ENCODE measurements at places on chromosomes 11 and 22. TPM values are rescaled to one million over a fixed set of nuclear protein-coding genes. Genes with fewer than 3 reads are reported as not detected.

DNA sequence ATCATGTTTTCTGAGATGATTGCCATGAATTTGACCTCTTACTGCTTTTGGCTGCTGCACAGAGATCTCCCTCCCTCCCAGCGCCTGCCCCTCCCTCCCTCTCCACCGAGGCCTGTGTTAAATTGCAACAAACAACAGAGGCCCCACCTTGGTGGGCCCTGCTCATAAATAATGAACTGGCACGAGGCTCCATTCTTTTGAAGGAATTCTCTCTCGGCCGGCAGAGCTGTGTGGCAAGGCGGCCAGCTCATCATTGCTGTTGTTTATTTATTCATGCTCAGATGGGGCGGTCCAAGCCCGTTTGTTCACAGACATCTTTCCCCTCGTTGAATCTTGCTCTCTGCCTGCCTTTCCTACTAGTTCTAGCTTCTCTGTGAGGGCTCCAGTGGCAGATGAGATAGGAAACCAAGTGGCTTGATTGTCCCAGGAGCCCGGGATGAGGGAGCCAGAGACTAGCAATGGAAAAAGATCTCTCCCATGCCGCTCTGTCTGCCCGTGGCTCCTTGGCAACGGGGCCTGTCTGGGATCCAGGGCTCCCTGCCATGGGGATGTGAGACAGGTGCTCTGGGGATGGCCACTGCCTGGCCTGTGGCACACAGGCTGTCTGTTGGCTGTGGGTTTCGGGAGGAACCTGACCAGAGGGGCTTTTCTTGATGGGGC lies 192.6 kb downstream of the DSCAML1 start:
- DNase-seq = no peak

GRCh38 chr22:45212992-45213751 lies 27.5 kb downstream of the KIAA0930 start:
- DNase-seq = no peak

DNA sequence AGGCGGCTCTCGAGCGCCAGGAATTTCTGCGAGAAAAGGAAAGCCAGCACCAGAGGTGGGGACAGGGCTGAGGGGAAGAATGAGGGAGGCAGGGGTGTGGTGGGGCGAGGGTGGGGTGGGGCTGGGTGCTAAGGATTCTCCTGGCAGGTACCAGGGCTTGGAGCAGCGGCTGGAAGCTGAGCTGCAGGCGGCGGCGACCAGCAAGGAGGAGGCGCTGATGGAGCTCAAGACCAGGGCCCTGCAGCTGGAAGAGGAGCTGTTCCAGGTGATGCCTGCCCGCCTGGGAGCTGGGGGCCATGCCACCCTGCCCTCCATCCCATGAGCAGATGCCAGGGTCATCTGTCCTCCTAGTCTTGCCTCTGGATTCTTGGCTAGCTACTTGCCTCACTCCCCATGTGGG lies 9.4 kb downstream of the CCDC88B start:
- DNase-seq = no peak

DNA sequence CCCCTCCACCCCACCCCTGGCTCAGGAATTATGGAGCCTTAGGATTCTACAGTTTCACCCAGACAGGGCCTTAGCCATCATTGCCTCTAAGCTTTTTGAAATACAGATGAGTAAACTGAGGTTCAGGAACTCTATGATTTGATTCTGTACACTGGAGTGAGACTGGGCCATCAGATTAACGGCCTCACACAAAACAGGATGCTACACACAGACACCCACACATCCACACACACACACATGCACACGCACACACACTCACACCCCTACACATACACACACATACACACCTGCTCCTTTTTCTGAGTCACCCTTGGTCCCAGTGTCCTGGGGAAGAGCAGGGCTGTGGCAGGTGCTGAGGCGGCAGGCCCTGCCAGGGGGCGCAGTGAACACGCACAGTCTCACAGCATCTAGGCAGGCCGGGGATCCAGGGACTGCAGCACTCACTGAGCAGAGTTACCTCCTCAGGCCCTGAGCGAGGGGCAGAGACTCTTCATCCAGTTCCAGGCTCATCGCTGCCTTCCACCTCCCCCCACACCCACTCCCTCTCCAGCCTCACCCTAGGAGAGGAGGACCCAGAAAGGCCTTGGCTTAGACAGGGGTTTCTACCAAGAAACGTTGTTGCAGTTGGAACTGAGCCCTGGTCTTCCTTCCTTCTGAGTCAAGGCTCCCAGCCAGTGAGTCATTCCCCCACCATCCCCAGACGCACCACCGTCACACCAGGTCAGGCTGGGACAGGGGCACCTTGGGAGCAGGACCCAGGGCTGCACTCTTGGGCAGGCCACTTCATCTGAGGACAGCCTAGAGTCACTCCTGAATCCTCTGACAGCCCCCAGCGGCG lies 89.8 kb upstream of the PARVA start:
- DNase-seq = no peak

DNA sequence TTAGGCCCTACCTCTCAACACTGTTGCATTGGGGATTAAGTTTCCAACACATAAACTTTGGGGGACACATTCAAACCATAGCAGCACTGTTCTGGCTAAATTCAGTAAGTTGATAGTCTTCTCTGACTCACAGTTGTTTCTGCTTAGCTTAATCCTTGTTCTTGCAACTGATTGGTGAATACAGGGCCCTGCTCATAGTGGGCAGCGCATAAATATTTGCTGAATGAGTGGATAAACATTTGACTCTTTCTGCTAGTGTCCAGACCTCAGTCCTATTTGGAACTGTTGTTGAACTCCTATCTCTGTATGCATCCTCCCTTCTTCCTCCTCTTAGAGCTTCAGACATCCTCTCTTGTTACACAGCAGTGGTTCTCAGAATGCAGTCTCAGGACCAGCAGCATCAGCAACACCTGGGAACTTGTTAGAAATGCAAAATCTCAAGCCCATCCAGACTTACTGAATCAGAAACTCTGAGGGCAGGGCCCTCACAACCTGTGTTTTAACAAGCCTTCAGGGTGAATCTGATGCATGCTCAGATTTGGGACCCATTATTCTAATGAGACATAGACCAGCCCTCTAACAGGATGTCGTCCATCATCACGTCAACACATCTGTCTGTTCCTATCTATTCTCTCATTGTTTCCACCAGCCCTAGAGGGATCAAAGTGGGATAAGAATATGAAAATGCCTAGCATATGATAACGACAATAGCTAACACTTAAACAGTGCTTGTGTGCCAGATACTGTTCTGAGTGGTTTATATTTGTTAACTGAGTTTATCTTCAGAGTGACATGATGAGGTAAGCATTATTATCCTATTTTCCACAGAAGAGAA lies 22.3 kb downstream of the SPON1 start:
- no peak for DNase-seq

Gene APOL4
- total RNA-seq = 0.22 TPM

Gene IL17REL
- not detected for total RNA-seq

- DNase-seq = no peak
Observed at GRCh38 chr11:67073908-67074307, 17.3 kb downstream of the RHOD start.

DNA sequence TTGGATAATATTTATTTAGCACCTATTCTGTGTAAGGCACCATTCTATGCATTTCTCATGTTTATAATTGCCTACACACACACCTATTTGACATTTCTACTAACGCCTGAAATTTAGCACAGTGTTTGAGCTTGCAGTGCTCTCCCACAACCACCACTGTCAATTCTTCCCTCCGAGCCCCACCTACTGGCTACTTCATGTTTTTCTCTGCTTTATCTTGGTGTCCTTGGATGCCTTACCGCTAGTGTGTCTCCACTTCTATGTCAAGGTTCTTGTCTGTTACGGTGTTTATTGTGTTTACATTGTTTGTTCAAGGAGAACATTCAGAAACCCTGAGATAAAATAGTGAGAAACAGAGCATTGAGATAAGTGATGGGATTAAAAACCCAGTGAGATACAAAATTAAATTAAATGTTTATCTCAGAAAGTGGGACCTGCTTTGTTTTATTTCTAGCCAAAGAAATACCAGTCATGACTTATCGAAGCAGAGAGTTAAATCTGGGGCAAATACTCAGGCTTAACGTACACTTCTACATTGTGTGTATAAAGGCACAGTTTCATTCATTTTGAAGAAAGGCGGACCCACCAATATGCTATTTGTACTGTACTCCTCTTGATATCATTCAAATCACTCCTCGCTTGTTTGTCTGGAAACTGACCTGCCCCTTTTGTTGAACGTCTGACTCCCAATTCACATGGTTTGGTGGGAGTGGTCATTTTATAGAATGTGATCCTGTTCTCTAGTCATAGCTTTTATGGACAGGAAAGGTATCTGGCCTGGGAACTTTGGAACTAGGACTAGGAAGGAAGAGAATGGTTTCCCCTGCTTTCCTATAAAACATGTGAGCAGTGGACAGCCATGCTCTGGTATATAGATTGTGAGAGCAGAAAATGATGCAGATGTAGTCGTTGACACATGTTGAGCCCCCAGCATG lies 39.2 kb upstream of the SLC36A4 start:
- DNase-seq = no peak

Gene XKR3
- total RNA-seq = 0.26 TPM

- no peak for DNase-seq
Observed at GRCh38 chr22:24978308-24978707, 25.8 kb downstream of the KIAA1671 start.

- no peak for DNase-seq
Observed at GRCh38 chr11:60345489-60345888, 18.4 kb downstream of the MS4A6E start.

DNA sequence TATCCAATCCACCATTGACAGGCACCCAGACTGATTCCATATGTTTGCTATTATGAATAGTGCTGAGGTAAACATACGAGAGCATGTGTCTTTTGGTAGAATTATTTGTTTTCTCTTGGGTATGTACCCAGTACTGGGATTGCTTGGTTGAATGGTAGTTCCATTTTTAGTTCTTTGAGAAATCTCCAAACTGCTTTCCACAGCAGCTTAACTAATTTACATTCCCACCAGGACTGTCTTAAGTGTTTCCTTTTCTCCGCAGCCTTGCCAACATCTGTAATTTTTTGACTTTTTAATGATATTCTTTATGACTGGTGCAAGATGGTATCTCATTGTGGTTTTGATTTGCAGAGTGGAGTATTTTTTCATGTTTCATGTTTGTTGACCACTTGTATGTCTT lies 8.3 kb downstream of the FDX1 start:
- no peak for DNase-seq

GRCh38 chr11:106389101-106389500 lies 311.6 kb downstream of the AASDHPPT start:
- no peak for DNase-seq

Gene PVALB
- 7.4 TPM for total RNA-seq

- DNase-seq = no peak
Observed at GRCh38 chr11:134145715-134146114, 76.8 kb downstream of the JAM3 start.

- no peak for DNase-seq
Observed at GRCh38 chr11:123018702-123019101, 37.1 kb upstream of the BSX start.

DNA sequence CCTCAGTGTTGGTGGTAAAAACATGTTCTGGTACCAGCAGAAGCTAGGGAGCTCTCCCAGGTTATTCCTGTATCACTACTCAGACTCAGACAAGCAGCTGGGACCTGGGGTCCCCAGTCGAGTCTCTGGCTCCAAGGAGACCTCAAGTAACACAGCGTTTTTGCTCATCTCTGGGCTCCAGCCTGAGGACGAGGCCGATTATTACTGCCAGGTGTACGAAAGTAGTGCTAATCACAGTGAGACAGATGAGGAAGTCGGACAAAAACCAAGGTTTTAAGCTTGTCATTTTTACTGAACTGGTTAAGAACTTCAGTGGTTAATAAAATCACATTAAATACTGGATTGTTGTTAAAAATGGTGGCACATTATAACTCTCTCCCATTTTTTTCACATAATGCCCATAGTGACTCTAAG lies 42.6 kb upstream of the VPREB1 start:
- no peak for DNase-seq

Gene CDC45
- total RNA-seq = 0.32 TPM

GRCh38 chr11:77136074-77136473 lies 8.0 kb downstream of the MYO7A start:
- no peak for DNase-seq

DNA sequence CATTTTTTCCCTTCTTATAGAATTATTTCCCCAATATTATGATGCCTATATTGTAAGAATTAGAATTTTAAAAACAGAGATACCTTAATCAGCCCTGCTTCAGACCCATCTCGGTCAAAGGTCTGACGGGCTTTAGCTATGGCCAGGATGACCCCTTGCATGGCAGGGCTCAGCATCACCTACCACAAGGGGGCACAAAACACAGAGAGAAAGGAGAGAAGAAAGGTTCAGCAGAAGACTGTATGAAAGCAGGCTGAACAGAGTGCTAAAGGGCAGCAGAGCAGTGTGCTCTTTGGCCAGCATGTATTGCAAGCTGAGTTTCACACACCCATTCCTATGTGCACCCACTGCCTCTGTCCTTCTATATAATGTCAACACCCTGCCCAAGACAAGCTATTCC lies 26.8 kb downstream of the CLDN25 start:
- DNase-seq = no peak

DNA sequence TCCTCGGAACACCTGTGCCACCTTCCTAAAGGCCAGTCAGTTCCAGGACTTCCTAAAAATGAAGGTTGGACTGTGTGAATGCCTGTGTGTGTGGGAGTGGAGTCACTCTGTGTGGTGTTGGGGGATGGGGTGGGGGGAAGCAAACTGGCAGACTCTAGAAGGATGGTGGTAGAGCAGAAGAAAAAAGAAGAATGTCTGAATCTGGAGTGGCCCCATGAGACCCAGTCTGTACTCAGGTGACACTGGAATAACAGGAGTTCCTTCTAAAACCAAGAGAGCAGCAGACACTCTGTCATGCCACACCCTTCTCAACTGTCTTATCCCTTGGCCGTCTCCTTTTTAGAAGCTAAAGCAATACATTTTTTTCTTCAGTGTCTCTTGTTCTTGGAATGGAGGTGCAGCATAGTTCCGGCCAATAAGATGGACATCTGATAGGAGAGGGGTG lies 82.9 kb downstream of the MAML2 start:
- no peak for DNase-seq

Gene TMEM109
- 42.8 TPM for total RNA-seq

Gene HIRA
- 23.1 TPM for total RNA-seq

- DNase-seq = no peak
Observed at GRCh38 chr22:20221421-20222340, 46.4 kb downstream of the RTN4R start.

DNA sequence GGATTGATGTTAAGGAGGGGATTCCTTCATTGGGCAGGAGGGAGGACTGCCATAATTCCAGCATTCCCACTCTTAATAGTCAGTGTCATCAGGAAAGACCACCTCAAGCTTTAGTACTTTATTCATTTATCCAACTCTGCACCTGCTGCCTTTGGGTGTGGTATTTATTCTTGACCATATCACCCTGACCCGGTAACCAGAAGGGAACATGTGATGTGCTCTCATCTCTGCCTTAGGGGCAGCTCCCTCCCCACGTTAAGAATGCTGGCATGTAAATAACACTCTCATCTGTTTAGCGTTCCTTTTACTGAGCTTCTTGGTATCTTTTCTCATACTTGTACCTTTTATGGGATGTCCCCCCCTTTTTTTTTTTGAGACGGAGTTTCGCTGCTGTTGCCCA lies 7.7 kb downstream of the CAT start:
- DNase-seq = no peak

GRCh38 chr11:19873730-19874129 lies 161.1 kb downstream of the NAV2 start:
- no peak for DNase-seq

All from T-helper 17 cell (primary cell).